ENCODE measurements at places on chromosomes 1 and 21.

GRCh38 chr1:187509091-187509490 lies 680.3 kb downstream of the PLA2G4A start:
- no peak for DNase-seq

- no peak for DNase-seq
Measured at GRCh38 chr1:155801149-155801548, 55.9 kb downstream of the GON4L start.

- no peak for DNase-seq
Measured at GRCh38 chr1:43451701-43452532, 1.8 kb downstream of the HYI start.

GRCh38 chr1:214446772-214447556 lies 104.4 kb downstream of the PTPN14 start:
- DNase-seq = no peak
